Activated T-cell treated with anti-CD3 and anti-CD28 coated beads, Interleukin-2, amount 50 U/mL, for 24 hours (primary cell): ENCODE measurements at places on chromosomes 11 and 22.

DNA sequence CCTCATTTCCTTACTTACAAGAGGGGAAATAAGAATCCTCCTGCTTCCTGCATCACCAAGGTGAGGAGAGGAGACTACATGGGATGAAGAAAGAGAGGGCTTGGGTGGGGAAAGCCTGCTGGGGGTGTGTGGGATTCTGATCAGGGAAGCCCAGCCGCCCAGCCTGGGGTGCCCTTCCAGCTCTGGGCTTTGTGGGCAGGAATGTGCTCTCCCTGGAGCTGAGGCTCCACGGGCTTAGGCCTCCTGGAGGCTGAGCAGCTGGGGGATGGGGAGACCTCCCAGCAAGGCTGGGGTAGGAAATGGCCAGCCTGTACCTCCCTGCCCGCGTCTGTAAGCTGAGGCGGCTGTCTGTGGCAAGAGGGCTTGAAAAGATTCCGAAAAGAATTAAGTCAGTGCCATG, 206.1 kb downstream of the GRIK4 start:
- DNase-seq = no peak

- DNase-seq = no peak
Measured at GRCh38 chr11:34805937-34806336, 110.2 kb downstream of the APIP start.

- no peak for DNase-seq
Measured at GRCh38 chr11:74650498-74650897, 58.1 kb downstream of the POLD3 start.

DNA sequence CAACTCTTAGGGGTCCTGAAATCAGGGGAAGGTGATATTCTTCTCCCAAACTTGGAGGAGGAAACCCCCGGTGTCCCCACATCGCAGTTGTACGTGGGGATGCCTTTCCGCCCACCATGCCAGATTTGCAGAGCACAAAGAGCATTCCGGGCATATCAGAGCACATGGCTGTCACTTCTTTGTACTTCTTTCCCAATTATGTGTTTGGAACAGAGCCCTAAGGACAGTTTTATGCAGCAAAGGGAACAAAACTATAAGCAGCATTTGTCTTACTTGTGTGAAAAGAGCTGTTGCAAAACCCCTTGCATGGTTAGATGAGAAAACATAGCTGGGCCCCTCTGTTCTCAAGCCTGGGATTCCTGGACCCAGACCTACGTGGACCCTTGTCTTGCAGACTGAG, 41.2 kb downstream of the NTM start:
- DNase-seq = no peak

- no peak for DNase-seq
Measured at GRCh38 chr11:65524014-65524740, 706 bp upstream of the SCYL1 start.

DNA sequence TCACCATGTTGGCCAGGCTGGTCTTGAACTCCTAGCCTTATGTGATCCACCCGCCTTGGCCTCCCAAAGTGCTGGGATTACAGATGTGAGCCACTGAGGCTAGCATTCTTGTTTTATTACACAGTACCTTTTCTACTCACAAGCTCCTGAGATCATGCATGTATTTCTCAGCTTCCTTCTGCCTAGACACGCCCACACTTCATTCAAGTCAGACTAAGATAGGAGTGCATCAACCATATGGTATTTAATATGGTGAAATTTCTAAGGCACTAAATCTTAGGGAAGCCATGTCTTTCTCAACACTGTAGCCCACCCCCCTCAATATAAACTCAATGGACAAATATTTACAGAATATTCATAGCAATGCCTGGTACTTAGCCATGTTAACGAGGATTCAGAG, 62.1 kb downstream of the SLC25A17 start:
- no peak for DNase-seq

GRCh38 chr11:35794333-35794732, 131.8 kb downstream of the TRIM44 start:
- DNase-seq = no peak

GRCh38 chr11:74929431-74930363, 19.2 kb downstream of the XRRA1 start:
- peak; percentile 40 for DNase-seq

- no peak for DNase-seq
Measured at GRCh38 chr11:22666325-22666687, at the start of gene GAS2. TSS of gene GAS2 (plus strand) at chr11:22666611. CDS start at chr11:22674870, 8,259 bp downstream.

GRCh38 chr11:35681163-35681767, 18.7 kb downstream of the TRIM44 start:
- no peak for DNase-seq

GRCh38 chr11:86483940-86484794, 109.5 kb downstream of the CCDC81 start:
- DNase-seq = no peak

DNA sequence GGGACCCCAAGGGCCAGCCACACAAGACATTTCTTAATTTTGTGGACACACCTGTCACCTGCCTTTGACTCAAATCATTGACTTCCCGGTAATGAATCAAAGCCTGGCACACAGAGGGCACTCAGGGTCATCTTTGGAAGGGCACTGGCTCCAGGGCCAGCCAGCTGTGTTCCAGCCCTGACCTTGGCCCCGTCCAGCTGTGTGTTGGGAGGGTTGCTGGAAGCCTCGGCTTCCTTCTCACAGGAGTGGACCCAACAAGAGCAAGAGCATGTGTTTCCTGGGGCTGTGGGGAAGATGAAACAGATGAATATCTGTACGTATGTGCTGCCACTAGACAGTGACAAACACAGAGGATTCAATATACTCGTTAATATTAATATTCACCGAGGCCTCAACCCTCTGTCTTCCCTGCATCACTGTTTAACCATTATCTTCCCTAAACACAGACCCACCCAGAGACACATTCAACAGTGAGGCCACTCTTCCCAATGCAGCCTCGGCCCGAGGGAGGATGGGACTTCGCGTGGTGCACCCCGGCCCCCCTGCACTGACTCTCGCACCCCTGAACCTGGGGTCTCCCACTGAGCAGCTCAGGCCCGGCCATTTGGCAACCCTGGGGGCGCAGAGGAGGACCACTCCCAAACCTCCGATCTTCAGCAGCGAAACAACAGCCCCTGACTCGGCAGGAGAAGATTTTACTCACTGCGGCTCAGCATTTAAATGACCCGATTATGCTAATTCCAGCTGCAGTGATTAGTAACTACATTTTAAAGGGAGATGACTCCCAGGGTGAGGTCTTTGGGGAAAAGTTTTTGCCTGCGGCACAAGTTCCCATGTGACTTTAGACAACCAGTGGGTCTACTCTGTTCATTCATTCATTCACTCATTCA, 45.7 kb downstream of the PHF21B start:
- no peak for DNase-seq

DNA sequence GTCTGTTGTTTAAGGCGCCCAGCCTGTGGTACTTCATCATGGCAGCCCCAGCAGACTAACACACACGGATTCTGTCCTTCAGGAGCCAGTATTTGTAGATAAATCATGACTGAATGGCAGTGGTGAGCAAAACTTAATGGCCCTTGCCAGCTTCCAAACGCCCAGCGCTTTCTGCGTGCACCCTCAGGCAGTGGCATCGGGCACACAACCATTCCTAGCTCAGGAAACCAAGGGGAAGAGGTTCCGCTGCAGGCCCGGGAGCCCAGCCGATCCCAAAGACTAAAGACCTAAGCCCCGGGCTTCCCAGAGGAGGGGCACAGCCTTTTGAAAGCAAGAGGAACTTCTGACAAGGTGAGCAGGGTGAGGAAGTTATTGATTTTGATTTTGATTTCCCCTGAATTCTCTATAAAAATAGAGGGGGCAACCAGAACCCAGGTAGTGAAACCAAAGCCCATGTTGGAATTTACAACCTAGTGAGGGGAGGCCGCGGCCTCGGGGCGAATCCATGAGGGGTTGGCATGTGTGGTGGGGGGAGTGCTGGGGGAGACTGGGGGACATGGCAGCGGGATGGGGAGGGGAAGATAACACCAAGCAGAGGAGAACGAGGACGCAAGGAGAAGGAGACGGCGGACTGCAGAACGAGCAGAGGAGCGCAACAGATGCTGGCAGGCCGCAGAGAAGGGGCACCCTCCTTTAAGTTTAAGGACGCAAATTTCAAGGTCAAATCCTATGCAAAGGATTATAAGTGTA, 79.9 kb upstream of the SEPTIN5 start:
- DNase-seq = no peak

DNA sequence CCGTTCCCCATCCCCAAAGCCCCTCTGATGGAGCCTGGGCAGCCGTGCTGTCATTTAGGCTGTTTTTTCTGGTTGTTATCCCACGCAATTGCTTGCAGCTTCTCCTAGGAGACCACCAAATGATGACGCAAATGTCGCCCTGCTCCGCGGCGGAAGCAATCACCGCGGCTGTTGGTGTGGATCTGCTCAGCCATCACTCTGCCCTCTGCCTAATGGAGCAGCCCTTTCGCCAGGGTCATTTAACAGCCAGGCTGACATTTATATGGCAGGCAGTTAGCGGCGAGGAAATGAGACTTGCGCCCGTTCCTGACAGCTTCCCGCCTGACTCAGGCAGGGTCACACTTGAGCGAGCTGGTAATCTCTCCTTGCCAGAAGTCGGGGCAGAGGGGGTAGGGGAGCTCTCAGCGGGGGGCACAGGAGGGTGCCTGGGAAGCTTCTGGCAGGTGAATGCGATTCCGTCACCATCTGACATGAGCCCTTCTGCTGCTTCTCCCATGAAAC, 97.9 kb upstream of the RTL6 start:
- no peak for DNase-seq

GRCh38 chr22:24185501-24186351, 4.4 kb downstream of the SUSD2 start:
- no peak for DNase-seq

GRCh38 chr11:4664786-4665185, 21.0 kb downstream of the OR51E1 start:
- DNase-seq = no peak

- DNase-seq = no peak
Measured at GRCh38 chr11:68076371-68077042, 37.7 kb downstream of the TCIRG1 start.

GRCh38 chr11:8584082-8584481, 9.9 kb downstream of the STK33 start:
- DNase-seq = no peak

- peak; percentile 52 for DNase-seq
Measured at GRCh38 chr11:76782531-76783293, 444 bp upstream of the TSKU start.

DNA sequence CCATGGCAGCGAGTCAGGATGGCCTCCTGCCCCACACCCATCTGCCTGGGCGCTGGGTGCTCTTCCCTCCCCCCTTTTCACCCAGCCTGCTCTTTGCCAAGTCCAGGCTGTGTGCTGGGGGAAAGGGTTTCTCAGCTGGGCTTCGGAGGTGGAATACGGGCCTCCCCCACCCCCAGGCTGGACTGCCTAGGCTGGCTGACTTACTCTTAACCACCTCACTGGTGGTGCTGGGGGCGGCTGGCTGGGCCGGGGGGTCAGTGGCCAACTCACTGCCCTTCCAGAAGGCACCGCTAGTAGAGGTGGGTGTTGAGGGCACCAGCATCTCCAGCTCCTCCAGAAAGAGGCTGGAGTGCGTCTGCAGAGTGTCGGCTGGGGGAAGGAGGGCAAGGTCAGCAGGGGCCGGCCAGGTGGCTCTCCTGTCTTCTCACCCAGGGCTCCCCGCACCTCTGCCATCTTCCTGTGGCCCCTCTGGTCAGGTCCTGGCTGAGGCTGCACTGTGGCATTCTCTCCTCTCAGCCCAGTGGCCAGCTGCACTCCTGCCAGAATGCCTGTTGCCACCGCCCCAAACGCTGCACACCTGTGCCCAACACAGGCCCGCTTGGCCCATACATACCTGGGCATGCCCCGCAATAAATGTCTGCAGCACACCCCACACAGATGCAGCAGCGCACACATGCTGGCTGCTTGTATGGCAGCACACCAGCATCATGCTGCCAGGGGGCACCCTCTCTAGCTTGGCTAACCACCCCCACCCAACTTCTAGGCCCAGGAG, 9.7 kb downstream of the PITPNM1 start:
- DNase-seq = no peak
